ENCODE measurements at places on chromosomes 3 and 15.

DNA sequence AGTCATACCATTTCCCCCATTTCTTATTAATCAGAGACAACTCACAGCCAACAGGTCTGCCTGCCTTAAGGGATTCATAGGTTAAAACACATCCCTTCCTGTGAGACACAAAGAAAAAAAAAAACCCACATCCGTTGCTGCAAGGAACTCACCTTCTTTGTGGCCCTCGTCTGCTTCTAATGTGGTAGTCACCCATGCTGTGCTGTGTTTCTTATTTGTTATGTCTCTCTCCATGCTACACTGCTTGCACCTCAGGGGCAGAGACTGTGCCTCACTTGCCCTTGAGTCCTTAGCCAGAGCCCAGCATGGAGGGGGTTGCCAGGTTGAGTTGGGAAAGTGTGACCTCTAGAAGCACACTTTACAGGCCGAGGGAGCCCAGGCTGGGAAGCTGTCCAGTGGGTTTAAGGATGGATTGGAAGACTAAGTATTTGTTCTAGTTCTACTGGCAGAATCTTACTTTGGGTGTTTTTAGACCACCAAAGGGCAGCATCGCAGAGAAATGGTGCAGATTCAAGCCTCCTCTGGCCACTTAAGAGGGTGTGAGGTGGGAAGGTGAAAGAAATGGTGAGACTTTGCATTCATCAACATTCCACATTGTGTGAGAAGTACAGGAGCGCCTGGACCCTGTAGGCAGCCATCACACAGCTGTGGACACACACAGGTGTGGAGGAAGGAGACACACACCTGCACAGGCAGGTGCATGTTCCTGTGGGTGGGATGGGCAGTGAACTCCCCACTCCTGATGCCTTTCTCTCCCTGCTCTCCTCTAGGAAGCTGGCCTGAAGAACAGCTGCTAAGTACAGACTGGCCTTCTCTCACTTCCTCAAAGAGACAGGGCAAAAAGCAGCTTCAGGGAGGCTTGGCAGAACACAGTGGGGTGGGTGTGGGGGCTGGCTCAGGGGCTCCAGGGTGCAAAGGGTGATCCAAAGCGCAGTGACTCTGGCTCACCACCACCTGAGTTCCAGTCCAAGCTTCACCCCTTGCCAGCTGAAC is 48.8 kb downstream of the GLB1 start:
- DNase-seq, result no peak

- no peak for DNase-seq
Observed at GRCh38 chr3:59263152-59263551, 213.3 kb upstream of the CFAP20DC start.

- DNase-seq, result peak; percentile 81
Observed at GRCh38 chr3:57091521-57092273, 31.2 kb downstream of the SPATA12 start.

DNA sequence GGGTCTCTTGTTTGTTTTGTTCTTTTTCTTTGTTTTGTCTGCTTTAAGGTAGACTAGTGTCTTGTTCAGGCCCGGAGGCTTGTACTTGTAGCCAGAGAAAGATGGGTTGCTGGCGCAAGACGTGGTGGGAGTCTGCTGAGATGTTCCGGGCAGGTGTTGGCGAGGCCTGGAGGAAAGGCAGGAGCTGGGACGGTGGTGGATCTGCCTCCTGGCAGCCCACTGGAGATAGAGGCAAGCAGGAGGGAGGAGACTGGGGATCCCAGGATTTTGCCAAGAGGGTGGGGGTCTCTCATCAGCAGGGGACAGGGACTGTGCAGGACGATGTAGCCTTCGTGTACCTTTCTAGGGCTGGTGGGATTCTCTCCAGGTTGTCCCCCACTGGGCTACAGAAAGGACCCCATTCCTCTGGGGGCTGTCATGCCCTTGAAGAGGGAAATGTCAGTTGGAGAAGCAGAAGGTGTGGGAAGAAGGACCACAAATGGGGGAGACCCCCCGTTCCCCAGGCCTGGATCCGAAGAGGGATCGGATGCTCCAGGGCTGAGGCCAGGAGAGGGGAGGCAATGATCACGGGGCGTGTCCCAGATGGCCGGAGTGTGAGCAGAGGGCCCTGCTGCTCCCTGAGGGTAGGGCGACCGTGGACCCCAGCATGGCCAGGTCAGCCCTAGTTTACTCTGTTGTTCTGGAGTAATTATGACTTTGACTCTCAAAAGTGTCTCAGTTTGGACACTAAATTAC is 7.0 kb downstream of the CHAC1 start:
- no peak for DNase-seq

GRCh38 chr3:126442856-126443242 is 32.8 kb downstream of the ZXDC start:
- no peak for DNase-seq

GRCh38 chr15:74468341-74469032 is 7.5 kb upstream of the UBL7 start:
- DNase-seq, result no peak

DNA sequence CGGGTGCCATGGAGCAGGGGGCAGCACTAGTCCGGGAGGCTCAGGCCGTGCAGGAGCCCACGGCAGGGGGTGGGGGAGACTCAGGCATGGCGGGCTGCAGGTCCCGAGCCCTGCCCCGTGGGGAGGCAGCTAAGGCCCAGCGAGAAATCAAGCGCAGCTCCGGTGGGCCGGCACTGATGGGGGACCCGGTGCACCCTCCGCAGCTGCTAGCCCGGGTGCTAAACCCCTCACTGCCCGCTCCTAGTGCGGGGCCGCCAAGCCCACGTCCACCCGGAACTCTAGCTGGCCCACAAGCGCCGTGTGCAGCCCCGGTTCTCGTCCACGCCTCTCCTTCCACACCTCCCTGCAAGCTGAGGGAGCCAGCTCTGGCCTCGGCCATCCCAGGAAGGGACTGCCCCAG is 49.6 kb upstream of the SOX14 start:
- no peak for DNase-seq

- DNase-seq, result no peak
Observed at GRCh38 chr15:90222547-90222946, 11.2 kb downstream of the CIB1 start.

DNA sequence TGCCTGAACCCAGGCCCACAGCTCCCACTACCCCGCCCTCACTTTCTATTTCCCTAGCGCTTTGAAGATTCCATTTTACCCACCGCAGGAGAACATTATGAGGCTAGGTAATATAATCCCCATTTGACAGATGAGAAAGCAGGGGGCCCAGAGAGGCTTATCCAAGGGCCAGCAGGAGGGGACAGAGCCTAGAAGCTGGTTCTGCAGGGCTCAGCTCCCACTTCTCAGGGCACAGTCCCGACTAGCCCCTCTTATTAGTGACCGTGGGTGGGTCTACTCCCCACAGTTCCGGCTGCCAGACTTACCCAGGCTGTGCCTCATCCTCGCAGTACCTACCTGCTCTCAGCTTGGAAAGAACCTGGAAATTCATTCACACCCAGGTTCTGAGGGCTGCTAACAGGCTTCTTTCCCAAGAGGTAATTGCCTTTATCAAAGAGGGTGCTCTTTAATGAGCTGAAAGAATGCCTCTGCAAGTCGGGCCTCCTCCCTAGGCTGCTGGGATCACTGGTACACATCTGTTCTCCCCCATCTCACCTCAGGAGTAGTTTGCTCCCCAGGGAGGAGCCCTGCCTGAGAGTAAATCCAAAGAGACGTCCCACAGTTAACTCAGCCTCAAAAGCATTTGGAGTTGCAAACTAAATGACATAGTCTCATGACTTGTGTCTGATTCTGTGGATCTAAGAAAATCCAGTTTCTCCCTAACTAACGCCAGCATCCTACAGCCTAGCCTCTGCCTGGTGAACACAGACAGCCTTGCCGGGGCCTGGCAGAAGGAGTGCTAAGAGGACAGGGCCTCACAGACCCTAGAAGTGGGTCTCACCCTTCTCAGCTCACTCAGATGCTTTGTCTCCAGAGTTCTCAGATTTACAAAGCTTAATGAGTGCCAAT is 125.0 kb downstream of the CHSY1 start:
- DNase-seq, result peak; percentile 59

GRCh38 chr3:197454014-197454413 is 101.8 kb downstream of the BDH1 start:
- peak; percentile 69 for DNase-seq

- DNase-seq, result no peak
Observed at GRCh38 chr3:47007482-47008233, 28.2 kb downstream of the NBEAL2 start.

DNA sequence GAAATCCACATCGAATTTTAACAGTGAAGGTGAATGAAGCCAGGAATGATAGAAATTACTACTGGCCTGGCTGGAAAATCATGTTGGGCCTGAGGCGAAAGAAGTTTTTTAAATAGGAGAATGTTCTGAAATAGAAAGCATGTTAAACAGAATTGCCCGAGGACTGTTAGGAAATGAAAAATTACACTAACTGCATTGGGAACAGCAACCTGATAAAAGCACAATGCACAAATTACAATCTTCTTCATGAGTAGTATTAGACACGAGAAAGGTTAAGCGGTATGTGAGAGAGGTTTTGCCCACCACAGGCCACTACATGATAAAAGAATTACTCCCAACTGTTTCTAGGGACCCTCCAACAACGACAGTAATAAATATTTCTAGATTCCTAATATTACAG is 18.9 kb downstream of the GBE1 start:
- DNase-seq, result no peak

DNA sequence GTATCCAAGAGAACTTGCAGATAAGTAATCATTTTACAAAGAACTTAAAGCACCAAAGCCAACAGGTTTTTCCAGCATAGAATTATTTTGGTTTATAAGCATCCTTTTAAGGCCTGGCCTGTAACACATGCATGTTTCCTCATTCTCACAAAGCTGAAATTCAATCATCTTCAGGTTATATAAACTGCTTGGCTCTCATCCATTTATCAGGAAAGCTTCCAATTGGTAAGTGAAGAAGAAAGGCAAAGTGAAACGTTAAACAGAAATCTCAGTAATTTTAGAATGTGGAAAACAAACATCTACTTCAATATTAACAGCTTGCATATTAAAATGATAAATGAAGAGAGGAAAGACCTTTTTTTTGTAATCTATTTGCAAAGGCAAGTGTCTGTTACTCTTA is 1.6 kb downstream of the SERP1 start:
- no peak for DNase-seq

DNA sequence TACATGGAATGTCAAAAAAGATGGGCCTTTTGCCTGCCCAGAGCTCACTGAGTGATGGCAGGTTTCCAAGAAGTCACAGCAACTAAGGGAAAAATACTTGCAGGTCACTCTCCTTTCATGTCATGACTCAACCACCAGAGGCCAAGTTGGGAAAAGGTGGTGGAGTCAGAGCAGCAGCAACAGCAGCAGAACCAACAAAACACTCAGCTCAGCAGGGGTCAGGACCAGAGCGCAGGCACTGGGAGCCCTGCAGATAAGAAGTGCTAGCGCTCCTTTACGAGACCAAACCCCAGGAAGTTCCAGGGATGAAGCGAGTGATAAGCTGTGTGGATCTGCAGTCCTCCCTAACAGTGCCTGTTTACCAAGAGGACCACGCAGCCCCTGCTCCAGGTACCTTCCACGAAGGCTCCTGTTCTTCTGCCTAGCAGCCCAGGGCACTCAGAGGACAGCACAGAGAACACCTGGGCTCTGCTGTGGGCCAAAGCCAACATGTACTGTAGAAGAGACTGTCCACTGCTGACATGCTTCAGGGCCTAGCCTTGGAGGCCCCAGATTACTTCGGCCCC is 26.0 kb downstream of the POC1A start:
- DNase-seq, result peak; percentile 96

- peak; percentile 95 for DNase-seq
Observed at GRCh38 chr15:75647370-75648155, at the start of gene SNX33. TSS of gene SNX33 (plus strand) at chr15:75647912. CDS start at chr15:75649103, 1,191 bp downstream.

- DNase-seq, result peak; percentile 43
Observed at GRCh38 chr15:39919411-39919747, 687 bp downstream of the GPR176 start.

- DNase-seq, result peak; percentile 16
Observed at GRCh38 chr15:41160639-41161315, 44.7 kb upstream of the INO80 start.

DNA sequence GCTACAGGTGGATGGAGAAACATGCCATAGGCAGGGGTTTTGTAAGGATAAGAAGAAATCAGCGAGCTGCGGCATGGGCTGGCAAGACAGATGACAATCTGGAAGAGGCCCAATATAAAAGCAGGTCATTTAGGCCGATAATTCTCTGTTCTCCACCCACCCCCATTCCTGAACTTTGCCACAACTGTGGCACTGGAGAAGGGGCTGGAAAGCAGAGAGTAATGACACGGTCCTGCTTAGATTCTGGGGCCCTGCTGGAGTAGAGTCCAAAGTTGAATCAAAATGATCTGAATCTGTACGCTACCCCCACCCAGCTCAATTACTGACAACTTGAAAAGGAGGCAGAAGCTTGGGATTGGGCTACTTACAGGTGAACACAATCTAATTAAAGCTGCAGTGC is 18.4 kb upstream of the BUB1B start:
- DNase-seq, result no peak

GRCh38 chr15:100911086-100911485 is 8.1 kb upstream of the LRRK1 start:
- no peak for DNase-seq

DNA sequence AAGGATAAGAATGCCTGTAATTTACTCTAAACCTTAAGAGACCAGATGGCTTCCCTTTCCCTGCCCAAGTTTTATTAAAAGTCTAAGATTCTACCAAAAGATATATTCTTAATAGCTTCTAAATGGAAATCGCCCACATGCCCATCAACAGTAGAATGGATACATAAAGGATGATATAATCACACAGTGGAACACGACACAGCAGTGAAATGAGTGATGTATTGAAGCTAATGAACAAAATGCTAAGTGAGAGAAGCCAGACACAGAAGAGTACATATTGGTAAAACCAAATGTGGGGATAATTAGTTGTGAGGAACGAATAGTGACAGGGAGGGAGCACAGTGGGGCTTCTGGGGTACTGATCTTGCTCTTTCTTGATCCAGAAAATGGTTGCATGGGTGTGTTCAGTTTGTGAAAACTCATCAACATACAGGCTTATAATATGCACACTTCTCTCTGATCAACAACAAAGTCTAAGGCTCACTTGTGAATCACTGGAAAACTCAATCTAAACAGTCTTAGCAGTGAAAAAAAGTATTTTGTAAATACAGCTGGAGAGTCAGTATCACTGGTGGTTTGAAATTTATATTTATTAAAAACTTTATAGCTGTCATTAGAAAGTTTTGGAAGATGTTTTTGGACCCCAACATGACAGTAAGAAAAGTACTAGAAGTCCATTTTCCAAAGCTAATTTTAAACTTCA is 170.7 kb upstream of the FAM3D start:
- no peak for DNase-seq

GRCh38 chr15:36331531-36332275 is 247.7 kb upstream of the CDIN1 start:
- no peak for DNase-seq

GRCh38 chr3:29169451-29169850 is 111.4 kb upstream of the RBMS3 start:
- no peak for DNase-seq

GRCh38 chr3:23084367-23084766 is 118.8 kb upstream of the UBE2E2 start:
- no peak for DNase-seq

DNA sequence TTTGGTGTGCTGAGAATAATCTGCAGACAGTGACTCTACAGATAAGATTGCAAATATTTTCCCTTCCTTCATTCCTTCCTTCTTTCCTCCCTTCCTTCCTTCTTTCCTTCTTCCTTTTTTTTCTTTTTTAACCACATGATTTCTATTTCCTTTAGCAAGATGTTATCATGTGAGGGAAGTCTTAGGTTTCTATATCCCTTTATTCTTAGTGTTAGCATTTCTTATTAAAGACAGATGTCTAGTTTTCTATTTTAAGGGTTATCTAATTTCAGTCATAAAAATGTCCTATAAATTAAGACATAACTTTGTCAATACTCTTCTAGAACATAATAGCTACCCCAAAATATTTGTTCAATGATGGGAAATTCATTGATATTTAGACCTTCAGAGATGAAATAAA is 470.9 kb downstream of the LPP start:
- no peak for DNase-seq

- peak; percentile 60 for DNase-seq
Observed at GRCh38 chr3:126847061-126847460, 135.9 kb upstream of the PLXNA1 start.
